ENCODE measurements at places on chromosomes 4 and X. TPM values are rescaled to one million over a fixed set of nuclear protein-coding genes. Genes with fewer than 3 reads are reported as not detected.
A peak's percentile ranks its signal among the peaks of the same experiment; 100 is the strongest.

GRCh38 chrX:49075347-49075746 is 1.5 kb upstream of the PRAF2 start:
- no peak for DNase-seq

GRCh38 chr4:1830642-1831228 is 25.2 kb downstream of the LETM1 start:
- DNase-seq, result no peak

GRCh38 chrX:119943185-119943988 is at the start of gene NKAP:
Gene NKAP, minus strand, starts transcription at chrX:119943751. Its CDS starts 146 bp downstream, at chrX:119943605.
- peak; percentile 71 for DNase-seq

GRCh38 chr4:10158333-10158942 is 41.8 kb upstream of the WDR1 start:
- no peak for DNase-seq

DNA sequence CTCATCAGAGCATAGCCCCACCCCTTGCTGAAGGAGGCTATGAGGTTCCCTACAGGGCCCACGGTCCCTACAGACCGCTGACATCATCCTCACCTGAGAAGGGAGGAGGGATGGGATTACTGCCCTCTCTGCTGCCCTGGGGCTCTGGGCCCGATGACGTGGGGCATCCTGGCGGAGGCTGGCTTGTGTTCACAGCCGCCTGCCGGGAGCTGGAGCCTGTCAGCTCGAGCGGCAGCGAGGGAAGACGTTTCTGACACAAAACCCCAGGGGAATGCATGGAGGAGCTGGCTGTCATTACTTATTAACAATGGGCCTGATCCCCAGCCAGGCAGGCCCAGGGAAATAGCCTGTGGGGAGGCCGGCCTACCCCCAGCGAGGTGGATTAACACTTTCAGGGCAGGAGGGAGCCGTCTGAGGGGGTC is 106.6 kb upstream of the ATP6AP2 start:
- peak; percentile 12 for DNase-seq

DNA sequence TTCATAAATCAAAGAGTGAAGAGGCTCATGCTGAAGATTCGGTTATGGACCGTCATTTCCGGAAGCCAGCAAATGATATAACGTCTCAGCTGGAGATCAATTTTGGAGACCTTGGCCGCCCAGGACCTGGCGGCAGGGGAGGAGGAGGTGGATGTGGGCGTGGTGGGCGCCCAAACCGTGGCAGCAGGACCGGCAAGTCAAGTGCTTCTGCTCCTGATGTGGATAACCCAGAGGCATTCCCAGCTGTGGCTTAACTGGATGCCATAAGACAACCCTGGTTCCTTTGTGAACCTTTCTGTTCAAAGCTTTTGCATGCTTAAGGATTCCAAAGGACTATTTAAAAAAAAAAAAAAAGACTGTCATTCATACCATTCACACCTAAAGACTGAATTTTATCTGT is 44.0 kb upstream of the EFNB1 start:
- no peak for DNase-seq

DNA sequence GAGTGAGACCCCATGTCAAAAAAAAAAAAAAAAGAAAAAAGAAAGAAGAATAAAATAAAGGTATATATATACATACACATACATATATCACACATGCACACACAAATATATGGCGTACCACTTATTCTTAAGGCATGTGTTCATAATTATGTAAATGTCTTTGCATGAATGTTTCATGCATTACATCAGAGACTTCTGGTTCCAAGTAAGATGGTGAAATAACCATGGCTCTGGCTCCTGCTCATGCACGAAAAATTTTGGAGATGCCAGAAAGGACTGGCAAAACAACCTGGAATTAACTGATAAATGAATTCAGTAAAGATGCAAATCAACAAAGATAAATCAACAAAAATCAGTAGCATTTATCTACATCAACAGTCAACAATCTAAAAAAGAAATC is 19.7 kb upstream of the FHIP1A start:
- no peak for DNase-seq

- DNase-seq, result no peak
These were observed 213.0 kb upstream of the GK2 start for GRCh38 chr4:79621061-79621460.

DNA sequence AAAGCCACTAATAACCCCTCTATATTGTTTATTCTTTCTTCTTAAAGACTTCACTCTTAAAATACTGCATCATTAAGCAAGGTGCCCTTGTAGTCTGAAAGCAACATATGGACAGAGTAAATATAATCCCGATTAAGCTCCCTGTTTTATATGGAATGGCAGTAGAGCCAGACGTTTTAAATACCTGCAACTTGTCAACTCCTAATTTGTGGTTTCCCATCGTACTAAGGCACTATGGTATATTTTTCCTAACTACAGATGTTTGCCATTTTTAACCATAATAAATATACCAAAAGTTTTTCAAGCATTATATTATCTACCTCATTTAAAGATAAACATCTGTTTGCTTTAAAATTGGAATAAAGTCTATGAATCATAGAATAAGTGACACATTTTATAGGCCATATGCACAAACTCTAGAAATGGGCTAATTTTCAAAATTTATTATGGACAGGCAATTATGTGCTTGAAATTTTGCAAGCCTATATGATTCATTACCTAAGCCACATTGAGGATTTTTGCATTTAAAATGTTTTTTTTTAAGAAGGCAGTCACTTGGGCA is 194.6 kb downstream of the FRMPD4 start:
- no peak for DNase-seq

- DNase-seq, result no peak
These were observed 15.5 kb upstream of the NHS start for GRCh38 chrX:17359500-17359899.

GRCh38 chr4:29653221-29653620 is 1066.9 kb upstream of the PCDH7 start:
- no peak for DNase-seq

- no peak for DNase-seq
These were observed 10.7 kb downstream of the AP1S2 start for GRCh38 chrX:15843960-15844359.

- no peak for DNase-seq
These were observed 47.3 kb upstream of the SRPX start for GRCh38 chrX:38268011-38268410.

DNA sequence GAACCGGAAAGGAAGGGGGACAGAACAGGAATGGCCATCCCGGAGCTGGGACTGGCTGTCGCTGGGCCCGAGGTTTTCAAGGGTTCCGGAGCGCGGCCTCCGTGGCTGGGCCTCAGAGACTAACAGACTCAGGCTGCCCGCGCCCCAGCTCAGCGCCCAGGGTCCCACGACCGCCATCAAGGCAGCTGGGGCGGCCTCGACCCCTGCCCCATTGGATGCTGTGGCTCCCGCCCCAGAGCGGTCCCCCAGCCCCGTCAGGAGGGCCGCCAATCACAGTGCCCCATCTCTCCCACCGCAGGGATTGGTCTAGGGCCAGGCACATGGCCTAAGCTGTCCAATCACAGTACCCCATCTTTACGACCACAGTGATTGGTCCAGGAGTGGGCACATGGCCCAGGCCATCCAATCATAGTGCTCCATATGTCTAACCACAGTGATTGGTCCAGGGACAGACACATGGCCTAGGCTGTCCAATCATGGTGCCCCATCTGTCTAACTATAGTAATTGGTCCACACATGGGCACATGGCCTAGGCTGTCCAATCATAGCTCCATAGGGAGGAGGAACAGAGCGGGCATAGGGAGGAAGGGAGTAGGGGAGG is 105.3 kb upstream of the NKX1-1 start:
- no peak for DNase-seq

DNA sequence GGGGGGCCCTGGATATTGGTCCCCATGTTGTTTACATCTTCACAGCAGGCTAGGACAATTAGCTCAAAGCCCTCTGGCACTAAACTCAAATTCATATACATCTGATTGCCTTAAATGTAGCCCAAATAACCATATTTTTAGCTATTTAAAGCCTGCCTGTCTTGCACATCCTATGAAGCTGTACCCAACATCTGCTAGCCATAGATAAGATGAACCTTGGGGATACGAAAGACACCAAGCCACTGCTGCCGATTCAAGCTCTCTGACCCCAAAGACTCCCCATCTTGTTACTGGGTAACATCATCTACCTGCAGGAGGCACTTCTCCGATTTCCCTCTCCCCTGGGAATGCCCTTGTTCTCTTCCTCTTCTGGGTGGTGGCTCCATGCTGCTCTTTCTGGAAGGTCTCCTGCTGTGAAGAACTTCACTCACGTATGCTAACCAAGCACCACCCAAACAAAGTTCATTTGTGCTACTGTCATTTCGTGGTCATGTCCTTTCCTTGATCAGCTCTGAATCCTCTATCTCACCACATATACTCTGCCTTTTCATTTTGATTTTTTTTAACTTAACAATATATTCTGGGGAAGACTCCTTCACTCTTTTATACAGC is 107.7 kb upstream of the ATXN3L start:
- no peak for DNase-seq

GRCh38 chrX:102849396-102849795 is 87.7 kb upstream of the RAB40AL start:
- no peak for DNase-seq

GRCh38 chr4:158835226-158836001 is 66.6 kb downstream of the FNIP2 start:
- DNase-seq, result no peak

DNA sequence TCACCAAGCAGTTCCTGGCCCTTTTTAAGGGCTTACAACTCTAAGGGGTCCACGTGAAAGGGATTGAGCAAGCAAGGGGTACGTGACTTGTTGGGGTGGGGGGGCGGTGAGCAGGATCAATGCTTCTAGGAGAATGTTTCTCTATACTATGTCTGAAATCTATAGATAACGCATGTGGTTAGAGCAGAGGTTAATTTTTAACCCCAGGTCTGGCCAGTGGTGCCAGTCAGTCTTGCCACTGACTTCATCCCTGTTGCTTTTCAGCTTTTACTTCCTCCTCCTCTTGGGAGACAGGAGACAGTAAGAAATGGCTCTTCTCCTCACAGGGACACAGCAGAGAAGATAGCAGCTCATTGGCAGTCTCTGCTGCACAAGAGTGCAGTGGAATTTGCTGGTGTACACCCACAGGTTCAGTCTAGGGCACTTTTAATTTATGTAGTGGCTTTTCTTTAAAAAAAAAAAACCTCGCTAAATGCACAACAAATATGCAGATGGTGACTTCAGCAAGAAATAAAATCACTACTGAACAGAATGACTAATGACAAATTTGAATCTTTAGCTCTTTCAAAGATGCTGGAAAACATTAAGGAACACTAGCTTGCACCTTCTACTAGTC is 190.5 kb downstream of the CCNG2 start:
- DNase-seq, result no peak

DNA sequence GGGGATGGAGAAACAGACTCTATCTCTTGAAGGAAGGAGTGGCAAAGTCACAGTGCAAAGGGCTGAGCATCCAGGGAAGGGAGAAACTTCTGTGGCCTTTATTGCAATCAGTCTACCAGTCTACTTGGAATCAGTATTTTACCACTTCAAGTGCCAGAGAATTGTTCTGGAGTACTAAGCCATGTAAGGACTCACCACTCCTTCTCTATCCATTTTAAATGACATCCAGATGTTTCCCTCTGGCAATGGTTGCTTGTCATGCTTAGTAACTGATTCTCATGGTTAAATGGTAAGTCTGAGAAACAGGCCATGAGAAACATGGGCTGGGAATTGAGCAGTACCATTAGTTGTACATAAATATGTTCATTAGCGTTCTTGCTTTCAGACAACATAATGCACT is 21.1 kb upstream of the SMIM10 start:
- no peak for DNase-seq

The ARX gene
- 0.16 TPM for total RNA-seq

The CHRDL1 gene
- 14.3 TPM for total RNA-seq

The NPY5R gene
- total RNA-seq, result 0.12 TPM

The SLC9B1 gene
- 1.7 TPM for total RNA-seq

The TMEM129 gene
- total RNA-seq, result 36.6 TPM

The NEUROG2 gene
- 4.2 TPM for total RNA-seq

The GAGE1 gene
- total RNA-seq, result not detected

The EPGN gene
- total RNA-seq, result 0.63 TPM

The PPP4R3C gene
- total RNA-seq, result not detected

The CPE gene
- total RNA-seq, result 65.2 TPM

The GAGE12J gene
- not detected for total RNA-seq
